ENCODE measurements at places on chromosomes 5 and 9.

GRCh38 chr5:138664276-138664943 lies 88.8 kb upstream of the CTNNA1 start:
- peak; percentile 31 for DNase-seq

DNA sequence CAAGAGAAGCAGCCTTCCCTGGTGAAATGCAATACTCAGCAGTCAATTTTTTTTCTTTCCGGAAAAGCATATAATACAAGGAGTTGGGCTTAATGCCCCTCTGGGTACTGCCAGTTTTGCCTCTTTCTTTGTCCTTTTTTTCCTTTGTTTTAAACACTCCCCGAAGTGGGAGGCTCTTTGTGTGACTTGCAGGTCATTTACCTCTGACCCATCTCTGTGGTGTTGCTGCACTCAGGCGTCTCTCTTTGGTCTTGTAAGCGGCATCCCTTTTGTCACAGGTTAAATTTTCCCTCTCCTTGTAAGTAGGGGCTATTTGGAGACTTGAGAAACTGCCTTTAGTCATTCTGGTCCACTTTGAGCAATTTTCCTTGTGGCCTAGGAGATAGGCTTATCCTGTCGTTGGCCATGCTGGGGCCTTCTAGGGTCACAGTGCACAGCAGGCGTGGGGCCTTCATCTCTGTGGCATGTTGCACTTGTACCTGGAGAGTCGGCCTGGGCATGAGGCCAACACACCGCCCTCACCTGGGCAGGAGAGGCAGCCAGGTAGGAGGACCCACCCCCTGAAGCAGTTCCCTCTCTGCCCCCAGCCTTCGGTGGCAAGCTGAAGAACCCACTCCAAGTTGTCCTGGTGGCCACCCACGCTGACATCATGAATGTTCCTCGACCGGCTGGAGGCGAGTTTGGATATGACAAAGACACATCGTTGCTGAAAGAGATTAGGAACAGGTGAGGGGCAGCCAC lies 27.7 kb upstream of the CTSL start:
- DNase-seq: no peak

DNA sequence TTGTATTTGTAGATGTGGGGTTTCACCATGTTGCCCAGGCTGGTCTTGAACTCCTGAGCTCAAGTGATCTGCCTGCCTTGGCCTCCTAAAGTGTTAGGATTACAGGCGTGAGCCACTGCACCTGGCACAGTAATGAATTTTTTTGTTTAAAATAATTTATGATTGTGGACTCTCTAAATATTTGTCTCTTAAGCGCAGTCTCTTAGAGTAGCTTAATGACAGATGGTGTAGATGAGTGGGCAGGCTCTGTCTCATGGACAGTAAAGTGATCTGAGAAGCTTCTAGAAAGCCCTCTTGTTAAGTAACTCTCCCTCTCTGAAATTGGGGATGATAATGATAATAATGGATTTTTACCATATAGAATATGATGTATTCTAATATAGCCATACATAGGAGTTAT lies 47.5 kb upstream of the KIAA1958 start:
- DNase-seq: no peak

GRCh38 chr9:130995086-130996011 lies 13.6 kb upstream of the LAMC3 start:
- DNase-seq: no peak

- DNase-seq: peak; percentile 91
Measured at GRCh38 chr5:75006865-75007822, 45.2 kb downstream of the GCNT4 start.

DNA sequence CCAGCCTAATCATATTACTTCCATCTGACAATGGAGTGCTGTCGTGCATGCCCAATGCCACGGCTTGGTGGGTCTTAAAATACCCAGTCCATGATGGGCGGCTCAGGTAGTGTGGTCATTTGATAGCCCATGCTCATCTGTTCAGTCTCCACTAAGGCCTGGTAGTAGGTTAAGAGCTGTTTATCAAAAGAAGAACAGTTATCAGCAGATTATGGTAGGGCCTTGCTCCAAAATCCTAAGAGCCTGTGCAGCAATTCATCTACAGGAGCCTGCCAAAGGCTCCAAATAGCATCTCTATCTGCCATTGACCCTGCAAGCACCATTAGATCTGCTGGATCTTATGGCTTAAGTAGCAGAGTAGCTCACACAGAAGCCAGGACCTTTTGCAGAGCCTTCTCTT lies 21.8 kb upstream of the NTRK2 start:
- no peak for DNase-seq

DNA sequence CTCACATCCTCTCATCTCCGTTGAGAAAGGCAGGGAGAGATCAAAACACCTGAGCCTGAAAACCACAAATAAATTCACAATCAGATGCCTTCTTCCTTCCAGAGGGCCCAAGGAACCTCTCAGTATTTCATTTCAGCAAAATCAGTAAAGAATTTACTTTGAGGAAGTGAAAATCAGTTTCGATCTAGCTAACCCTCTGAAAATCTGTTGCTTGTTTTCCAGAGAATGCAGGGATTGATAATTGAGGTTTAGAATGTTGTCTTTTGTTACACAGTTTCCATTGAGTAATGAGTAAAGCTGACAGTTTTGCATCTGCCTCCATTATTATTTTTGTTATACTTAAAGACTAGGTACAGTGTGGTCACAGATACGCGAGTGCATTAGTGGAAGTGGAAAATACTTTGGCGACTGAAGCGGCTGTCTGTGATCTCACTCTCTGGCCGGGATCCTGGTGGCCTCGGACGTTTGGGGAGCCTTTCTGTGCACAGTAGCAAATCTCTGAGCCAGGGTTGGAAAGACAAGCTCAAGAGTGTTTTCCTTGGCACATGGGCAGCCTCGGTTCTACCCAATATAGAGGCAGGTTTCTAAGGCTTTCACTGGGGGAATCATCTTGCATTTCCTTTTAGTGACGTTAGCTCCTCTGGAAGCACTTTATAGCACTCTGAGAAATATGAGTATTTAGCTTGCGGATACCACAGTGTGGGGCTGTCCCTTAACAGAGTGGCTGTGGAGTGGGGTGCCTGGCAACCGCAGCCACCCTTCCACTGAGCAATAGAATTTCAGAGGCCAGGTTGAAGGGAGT lies 32.2 kb upstream of the ANGPTL2 start:
- DNase-seq: peak; percentile 75

DNA sequence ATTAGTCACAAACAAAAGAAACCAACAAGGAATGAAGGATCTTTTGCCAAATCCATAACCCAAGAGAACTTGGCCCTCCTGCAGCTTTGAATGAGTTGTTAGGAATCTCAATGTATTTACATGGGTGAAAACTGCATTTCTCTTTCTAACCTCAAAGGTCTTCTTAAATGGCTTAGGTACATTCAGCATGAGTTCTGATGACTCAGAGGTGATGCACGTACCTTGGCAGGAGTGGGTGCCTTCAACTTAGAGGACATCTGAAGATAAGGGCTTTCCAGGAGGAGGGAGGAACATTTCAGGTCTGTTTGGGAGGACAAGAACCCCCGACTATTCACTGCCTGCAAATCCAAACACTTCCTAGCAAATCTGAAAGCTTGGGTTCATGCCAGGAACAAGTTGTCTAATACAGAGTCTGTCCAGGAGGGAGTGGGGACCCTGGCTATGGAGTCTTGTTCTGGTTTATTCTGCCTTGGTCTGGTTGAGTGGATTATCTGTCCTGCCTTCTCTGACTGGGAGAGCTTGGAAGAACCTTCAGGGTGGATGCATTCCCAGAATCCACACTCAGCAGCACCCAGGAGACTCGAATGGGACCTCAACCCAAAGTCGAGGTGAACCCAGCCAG lies 65.7 kb downstream of the IRX2 start:
- no peak for DNase-seq

DNA sequence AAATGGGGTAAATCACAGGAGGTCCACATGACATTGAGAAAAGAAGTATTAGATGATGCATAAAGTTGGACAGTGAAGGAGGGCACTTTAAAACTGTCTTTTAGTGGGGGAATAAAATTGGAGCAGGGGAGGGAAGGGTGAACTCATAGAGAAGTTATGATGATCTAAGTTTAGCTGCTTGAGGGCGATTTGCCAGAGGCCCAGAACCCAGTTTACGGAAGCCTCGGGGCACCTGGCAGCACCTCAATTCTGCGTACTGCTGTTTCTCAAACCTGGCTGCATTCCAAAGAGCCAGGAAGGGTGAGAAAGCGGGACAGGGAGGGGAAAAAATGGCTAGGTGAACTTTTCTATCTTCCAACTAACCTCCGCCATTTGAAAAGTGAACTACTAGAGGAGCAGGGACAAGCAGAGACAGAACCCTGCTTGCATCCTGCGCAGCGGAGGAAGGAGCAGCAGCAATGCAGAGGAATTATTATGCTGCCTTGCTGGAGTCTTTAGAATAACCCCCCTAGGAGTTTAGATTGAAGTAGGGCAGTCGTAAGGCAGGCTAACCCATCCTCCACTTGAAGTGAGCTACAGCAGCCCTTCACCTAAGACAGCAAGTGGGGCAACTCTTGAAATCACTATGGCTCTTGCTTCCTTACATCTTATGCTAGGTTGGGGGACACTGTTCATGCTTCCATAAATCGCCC lies 316.8 kb downstream of the BRINP1 start:
- DNase-seq: no peak

DNA sequence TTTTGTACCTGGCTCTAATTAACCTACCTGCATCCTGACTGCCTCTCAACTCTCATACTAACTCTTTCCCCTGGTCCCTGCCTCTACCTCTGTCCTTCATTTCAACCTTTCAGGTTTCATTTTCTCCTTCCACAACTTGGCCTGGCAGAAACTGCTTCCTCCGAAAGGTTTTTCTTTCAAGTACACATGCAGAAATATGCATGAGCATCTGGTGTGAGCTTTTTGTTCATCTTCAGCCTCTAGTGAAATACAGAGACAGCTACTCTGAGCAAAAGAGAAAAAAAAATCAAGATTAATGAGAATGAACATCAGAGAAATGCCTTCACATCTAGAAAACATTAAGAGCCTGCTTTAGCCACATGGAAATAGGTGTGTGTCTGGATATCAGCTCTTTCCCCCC lies 297.9 kb upstream of the PCSK5 start:
- no peak for DNase-seq

- no peak for DNase-seq
Measured at GRCh38 chr9:76294301-76294700, 99.9 kb downstream of the RFK start.

- DNase-seq: no peak
Measured at GRCh38 chr5:83900306-83900705, 179.7 kb upstream of the HAPLN1 start.

DNA sequence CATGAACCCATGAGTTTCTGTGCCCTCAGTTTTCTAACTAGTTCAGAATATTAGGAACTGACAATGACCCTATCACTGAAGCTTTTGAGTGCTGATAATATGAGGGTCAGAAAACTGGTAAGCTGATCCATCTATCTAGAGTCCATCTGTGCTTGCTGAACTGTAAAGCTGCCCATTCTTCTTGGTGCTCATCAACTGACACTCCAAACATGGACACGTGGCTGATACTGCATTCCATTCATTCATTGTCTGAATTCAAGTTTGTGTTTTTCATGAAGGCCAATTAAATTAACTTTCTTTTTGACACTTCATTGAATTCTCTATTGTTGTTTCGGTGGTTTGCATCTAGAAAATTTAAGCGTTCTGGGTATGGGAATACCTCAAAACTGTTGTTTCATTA lies 17.6 kb downstream of the NREP start:
- DNase-seq: no peak

GRCh38 chr5:179762079-179762780 lies 29.6 kb downstream of the MAML1 start:
- DNase-seq: peak; percentile 63

- no peak for DNase-seq
Measured at GRCh38 chr5:66839636-66840185, 243.5 kb downstream of the MAST4 start.

DNA sequence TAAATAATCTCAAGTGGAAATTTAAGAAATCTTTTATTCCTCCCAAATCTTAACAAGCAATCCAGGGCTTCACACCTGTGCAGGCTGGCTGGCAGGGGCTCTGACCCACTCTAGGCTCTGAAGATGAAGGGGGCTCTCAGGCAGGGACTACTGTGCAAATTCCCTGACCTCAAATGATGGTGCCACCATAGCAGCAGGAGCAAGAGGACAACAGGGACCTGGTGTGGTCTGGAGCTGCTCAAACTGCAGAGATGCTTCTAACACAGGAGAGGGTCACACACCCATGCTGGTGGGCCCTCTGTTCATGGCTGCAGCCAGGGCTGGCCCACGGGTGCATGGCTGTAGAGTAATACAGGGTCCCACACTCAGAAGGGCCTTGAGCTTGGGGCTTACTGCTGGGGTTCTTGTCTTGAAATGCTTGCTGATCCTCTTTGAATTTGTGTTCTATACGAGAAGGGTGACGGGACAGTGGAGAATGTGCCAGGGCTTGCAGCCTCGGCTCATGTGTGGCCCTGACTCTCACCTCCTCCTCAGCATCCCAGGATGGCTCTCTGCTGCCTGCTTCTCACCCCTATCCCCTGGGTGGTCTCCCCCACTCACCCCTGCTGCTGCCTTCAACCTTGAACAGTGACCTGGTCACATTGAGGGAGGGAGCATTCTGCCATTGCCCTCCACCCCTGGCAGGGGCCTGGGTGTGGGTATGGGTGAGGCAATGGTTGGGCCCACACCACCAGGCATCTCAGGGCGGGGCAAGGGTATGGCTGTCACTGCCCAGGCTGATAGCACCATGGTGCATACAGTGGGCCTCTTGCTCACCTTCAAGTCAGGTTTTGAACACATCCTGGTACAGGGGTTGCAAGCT lies 191.7 kb downstream of the FSTL4 start:
- no peak for DNase-seq

DNA sequence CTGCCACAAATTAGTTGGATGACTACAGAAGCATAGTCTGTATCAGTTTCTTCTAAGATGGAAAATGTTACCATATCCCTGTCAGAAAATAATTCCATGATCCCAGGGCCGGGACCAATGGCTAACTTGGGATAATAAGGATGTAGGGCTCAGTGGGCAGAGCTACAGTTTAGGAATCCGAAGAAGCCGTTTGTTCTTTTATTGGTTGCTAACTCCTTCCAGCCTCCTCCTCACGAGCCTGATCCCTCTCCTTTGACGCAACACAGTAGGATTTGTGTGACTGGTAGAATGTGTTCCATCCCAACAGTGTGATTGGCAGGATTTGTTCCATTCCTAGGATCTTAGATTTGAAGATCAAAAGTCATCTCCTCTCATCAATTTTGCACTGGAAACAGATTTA lies 496.9 kb downstream of the AGTPBP1 start:
- no peak for DNase-seq

- DNase-seq: no peak
Measured at GRCh38 chr9:107286057-107286456, 3.0 kb downstream of the RAD23B start.

DNA sequence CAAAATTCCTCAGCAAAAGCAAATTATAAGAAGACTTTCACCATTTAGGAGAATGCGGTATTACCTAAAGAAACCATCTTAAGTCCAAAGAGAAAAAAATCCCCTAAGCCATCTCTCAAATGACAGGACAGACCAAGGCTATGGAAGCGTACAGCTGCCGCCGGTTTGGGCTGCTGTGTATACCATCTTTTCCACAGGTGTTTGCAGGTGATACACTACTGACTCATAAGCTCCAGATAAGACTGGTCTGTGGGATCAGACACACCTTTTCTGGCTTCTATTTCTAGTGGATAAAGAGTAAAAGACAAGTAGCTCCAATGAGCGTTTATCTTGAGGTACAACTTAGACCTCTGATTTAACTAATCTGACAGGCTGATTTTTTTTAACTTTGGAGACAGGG lies 7.7 kb downstream of the CDKN2AIPNL start:
- no peak for DNase-seq

GRCh38 chr5:64880821-64881220 lies 112.1 kb downstream of the CWC27 start:
- no peak for DNase-seq

- DNase-seq: no peak
Measured at GRCh38 chr5:172450861-172451695, 3.2 kb downstream of the SH3PXD2B start.

GRCh38 chr9:121261107-121261460 lies 6.9 kb upstream of the GSN start:
- DNase-seq: no peak
